NCI-H1417 treated with DMSO at 0.1 percent for 48 hours (cell line): ENCODE measurements at places on chromosomes 1 and 21.

DNA sequence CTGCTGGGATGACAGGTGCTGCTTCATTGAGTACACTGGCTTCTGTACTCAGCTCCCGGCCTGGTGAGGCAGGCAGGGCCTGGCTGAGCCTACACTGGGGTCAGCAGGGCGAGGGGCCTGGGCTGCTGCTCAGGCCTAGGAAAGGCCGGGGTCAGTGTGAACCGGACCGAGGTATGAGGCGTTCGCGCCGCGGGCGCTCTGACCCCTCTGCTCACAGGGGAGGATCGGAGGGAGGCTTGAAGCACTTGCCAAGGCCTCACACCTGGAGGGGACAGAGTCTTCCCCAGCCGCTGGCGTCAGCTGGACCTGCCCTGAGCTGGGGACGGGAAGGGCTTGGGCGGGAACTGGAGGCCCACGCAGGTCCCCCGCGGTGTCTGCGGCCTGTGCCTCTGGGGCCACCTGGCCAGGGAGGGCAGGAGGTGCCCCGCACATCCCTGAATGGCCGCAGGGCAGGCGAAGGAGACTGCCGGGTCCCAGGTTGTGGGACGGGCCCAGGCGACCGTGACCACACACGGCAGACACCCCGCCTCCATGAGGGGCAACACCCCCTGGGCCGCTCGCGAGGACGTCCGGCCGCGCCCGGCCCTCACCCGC is 466 bp downstream of the PEX10 start:
- DNase-seq = no peak

DNA sequence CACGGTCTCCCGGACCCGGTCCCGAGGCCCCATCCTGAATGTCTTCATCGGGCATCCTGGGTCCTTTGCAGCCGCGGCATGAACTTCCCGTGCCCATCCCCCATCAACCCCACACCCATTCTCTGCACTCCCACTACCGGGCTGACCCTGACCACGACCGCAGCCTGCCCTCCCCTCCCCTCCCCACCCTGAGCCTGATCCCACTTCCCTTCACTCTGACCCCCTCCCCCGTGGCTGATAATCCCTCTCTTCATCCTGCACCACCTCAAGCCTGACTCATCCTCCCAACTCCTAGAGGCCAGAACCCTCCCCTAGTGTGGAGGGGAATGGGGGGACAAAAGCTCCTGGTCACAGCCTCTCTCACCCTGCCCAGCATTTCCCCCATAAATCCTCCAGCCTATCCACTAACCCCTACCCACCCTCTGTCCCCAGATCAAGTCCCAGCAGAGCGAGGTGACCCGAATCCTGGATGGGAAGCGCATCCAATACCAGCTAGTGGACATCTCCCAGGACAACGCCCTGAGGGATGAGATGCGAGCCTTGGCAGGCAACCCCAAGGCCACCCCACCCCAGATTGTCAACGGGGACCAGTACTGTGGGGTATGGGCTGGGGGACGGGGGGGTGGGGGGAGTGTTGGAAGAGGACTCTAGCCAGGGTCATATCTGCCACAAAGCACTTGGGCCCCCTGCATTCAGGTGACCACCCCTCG is 602 bp downstream of the SH3BGRL3 start:
- no peak for DNase-seq

- DNase-seq = no peak
Observed at GRCh38 chr1:193726722-193727121, 540.3 kb upstream of the B3GALT2 start.

GRCh38 chr1:10866321-10867093 is 70.1 kb upstream of the CASZ1 start:
- DNase-seq = no peak

- DNase-seq = no peak
Observed at GRCh38 chr1:25106352-25106751, 126.0 kb downstream of the SYF2 start.

- DNase-seq = no peak
Observed at GRCh38 chr1:24769656-24770651, 24.7 kb downstream of the CLIC4 start.

- no peak for DNase-seq
Observed at GRCh38 chr1:173503391-173503790, 26.3 kb downstream of the PRDX6 start.

- no peak for DNase-seq
Observed at GRCh38 chr1:184686540-184686939, 68.1 kb downstream of the EDEM3 start.
